HFFc6 (cell line): ENCODE measurements at places on chromosomes 11 and 22. TPM values are rescaled to one million over a fixed set of nuclear protein-coding genes. Genes with fewer than 3 reads are reported as not detected.

Gene MRGPRX3
- total RNA-seq, result not detected in 3 replicates

DNA sequence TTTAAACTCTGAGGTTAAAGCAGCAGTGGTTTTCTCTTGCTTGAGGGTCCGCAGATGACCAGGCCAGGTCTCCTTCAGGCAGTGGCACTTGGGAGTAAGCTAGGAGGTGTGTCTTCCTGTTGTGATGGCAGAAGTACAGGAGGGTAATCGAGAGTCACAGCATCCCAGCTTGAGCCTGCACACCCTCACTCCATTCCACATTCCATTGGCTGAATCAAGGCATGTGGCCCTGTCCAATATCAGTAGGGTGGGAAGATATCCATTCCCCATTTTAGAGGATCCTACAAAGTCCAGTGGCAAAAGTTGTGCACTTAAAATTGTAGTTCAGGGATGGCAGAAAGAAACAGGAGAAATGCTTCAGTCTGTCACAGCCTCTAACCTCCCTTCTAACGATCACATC is 23.3 kb downstream of the OSBP2 start:
- H3K36me3 ChIP-seq, result no peaks in the 10 kb centered on the region
- H3K4me3 ChIP-seq, result peak overlapping the region; percentile 40; the same call in 1 of the 2 replicates
- H3K27me3 ChIP-seq, result no peaks in the 10 kb centered on the region
- peak overlapping the region; percentile 64 for H3K27ac ChIP-seq

DNA sequence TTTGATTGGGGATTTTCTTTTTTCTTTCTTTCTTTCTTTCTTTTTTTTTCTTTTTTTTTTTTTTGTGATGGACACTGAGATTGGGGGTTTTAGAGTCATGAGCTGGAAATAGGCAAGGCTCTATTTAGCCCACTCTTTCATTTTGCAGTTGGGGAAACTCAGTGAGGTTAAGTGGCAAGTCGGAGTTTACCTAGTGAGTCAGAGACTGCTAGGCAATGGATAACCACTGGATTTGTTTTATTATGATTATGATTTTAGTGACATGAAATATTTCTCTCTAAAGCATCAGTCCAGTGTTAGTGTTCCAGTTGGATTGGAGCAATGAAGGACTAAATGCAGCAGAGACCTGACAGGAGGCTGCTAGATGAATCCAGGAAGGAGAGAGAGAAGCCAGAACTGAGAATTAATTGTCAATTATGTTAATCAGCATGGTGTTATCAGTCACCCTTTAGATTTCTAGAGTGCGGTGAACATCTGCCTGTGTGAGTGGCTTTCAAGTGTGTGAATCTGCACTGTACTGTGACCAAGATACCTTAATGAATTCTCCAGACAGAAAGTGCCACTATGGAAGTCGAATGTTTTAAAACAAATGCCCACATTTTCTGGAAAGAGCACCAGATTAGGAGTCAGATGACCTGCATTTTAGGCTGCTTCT is 10.9 kb downstream of the BMAL1 start:
- H3K27ac ChIP-seq, result no peak overlapping the region
- H3K4me3 ChIP-seq, result no peak overlapping the region
- H3K27me3 ChIP-seq, result no peaks in the 10 kb centered on the region; the same call in none of the 2 replicates
- no peak for DNase-seq
- no peaks in the 10 kb centered on the region for H3K36me3 ChIP-seq

- H3K4me3 ChIP-seq, result no peak overlapping the region
- peak; percentile 81 for DNase-seq
- H3K36me3 ChIP-seq, result no peaks in the 10 kb centered on the region
These were observed 3.0 kb upstream of the ANKK1 start for GRCh38 chr11:113384551-113384950.

DNA sequence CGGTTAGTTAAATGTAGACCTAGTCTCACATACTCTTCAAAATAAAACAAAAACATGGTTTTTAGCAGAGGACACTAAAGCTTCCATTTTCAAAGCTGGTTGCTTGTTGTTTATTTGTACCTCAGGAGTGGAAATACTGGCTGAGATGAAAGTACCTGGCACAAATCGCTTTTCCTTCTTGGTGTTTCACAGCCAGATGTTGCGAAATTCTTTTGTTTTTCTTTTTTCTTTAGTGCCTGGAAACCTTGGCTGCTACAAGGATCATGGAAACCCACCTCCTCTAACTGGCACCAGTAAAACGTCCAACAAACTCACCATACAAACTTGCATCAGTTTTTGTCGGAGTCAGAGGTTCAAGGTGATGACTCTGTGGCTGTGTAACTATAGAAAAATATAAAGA is 48.3 kb downstream of the KREMEN1 start:
- no peak overlapping the region for H3K27ac ChIP-seq
- no peak for DNase-seq
- H3K36me3 ChIP-seq, result peaks cover 6% of the 10 kb centered on the region
- H3K4me3 ChIP-seq, result no peak overlapping the region

Gene IL10RA
- total RNA-seq, result not detected in 3 replicates

GRCh38 chr11:124841840-124842239 is 23.4 kb upstream of the ROBO3 start:
- H3K4me1 ChIP-seq, result peaks cover 20% of the 10 kb centered on the region
- H3K4me3 ChIP-seq, result no peak overlapping the region
- no peak for DNase-seq
- H3K27me3 ChIP-seq, result peaks cover 68% of the 10 kb centered on the region
